AG04450 (cell line): ENCODE measurements at places on chromosomes 4 and X.

DNA sequence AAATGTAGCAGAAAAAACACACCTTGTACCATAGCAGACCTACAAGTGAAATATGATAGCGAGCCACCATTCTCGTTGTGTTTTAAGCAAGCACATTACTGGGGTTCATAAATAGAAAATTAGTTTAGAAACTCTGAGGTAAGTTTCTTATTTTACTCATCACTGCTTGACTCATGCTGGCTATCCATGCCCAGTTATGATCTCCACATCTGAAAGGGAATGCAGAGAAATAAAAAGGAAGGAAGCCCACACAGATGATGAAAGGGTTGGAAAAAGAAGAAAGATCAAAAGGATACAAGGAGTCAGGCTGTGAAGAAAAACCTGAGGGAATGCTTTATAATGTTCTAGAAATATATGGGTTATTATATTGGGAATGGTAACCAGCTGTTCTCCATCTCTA lies 54.5 kb downstream of the CAMK2D start:
- no peak for DNase-seq

GRCh38 chr4:185689407-185689806 lies 122.6 kb downstream of the SORBS2 start:
- DNase-seq, result no peak

- DNase-seq, result no peak
Measured at GRCh38 chr4:80839281-80839680, 191.2 kb upstream of the BMP3 start.

GRCh38 chr4:89434364-89434988 lies 126.9 kb upstream of the GPRIN3 start:
- no peak for DNase-seq

DNA sequence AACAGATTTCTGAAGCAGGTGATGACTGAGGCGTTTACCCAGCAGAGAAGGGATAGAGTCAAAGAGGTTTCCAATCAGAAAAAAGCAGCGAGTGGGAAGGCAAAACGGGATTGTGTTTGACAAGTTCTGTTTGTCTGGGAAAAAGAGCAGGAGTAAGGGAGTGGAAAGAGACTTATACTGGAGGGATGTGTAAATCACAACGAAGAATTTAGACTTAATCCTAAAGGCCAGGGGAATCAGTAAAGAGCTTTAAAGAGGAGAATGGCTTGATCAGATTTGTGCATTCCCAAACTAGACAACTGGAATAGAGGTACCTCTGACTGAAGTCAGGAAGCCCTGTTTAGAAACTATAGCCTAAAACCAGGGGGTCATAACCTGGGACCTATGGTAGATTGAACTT lies 31.5 kb upstream of the LRBA start:
- DNase-seq, result no peak

GRCh38 chrX:26032111-26032912 lies 105.8 kb upstream of the MAGEB18 start:
- no peak for DNase-seq

- DNase-seq, result no peak
Measured at GRCh38 chr4:77493829-77494551, 111.6 kb upstream of the CXCL13 start.

DNA sequence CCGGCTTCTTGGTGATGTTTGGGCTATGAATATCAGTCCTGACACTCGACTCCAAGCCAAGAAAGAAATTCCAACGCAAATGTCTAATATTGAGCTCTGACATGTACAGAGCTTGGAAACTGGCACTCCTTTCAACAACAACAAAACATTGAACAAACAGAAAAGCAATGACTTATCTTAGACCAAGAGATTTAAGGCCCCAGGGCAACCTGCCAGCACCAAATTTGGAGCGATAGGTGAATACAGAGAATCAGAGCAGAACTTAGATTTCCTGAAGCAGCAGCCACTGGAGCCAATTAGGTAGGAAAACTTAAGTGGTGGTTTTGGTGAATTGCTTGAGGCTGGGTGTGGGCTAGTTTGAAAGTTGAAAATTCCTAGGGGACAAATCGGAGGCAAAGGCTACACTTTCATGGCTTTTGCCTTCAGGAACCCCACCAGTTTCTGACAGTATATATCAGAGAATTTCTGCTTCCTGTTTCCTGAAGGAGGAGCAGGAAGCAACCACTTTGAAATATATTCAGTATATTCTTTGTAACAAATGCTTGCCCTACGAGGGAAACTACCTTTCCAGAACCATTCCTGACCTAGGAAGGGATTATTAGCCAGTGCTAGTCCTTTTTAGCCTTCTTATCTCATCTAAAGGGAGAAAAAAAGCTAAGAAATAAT lies 10.1 kb upstream of the FMR1 start:
- no peak for DNase-seq

DNA sequence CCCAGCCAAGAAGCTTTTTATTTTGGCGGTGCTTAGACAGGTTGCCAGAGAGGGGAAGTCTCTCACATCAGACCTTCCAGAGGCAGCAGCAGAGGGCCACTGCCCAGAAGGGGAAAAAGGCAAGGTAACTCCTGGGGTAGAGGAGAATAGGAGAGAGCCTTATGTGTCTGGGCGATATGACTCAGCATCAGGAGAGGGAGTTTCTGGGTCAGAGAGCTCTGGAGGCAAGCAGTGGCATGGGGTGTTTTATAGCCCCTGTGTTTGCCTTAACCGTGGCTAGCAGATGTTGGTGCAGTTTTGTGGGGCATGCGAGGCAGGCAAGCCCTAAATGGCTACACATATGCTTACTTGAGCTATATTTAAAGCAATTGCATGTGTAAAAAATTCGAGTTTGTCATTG lies 8.3 kb upstream of the ZXDB start:
- DNase-seq, result no peak

DNA sequence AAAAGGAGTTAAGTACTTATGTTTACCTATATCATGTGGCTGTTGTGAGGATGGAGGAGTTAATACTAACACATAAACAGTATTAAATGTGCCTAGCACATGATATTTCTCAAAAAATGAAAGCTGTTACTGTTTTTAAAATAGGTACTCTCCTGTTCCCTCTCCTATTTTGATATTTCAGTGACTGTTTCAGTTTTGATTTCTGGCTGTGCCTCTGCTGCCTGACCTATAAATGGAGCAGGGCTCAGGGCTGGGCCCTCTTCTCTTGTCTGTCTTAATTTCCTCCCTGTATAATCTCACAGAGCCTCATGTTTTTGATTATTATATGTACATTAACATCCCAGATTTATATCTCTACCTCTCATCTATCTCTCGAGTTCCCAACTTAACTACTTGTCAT lies 93.3 kb downstream of the UGT8 start:
- DNase-seq, result no peak

GRCh38 chr4:105666693-105667092 lies 41.8 kb downstream of the INTS12 start:
- DNase-seq, result no peak

- DNase-seq, result no peak
Measured at GRCh38 chr4:1099270-1099669, 14.1 kb downstream of the RNF212 start.

DNA sequence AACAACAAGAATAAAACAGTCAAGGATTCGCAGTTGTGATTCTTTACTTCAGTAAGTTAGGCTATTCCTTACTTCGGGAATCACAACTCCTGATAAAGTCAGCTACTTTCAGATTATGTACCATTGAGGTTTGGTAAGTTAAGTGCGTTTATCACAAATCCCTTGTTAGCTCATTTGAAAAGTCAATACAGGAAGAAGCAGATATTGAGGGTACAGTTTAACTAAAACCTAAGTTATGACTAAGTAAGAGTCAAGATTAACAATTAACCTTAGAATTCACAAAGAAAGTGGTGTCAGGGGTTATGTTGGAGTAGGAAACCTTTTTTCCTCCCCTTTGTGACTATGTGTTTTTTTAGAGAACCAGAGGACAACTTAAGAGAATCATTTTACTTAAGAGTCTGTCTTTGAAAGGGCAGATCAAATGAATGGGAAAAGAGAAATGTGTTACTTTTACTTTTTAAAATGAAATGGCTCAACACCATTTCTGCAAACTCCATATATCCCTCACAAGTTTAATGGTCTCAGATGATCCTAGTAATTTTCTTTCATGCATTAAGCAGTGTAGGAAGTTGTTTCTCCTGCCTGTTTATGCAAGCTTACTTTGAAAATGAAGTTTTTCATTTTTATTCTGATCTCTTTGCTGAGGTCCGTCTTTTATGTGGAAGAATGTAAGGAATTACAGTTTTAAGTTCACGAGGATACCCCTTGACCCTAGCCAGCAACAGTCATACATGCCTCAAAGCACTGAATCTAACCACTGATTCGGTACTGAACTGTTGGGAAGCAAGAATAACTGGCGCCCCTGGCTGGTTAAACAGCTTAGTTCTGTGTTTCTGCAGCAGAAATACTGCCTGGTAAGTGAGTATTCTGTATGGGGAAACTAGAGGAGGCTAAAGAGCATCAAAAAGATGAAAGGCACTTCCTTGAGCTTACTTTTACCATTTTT lies 211.7 kb downstream of the SLC4A4 start:
- DNase-seq, result peak; percentile 37

DNA sequence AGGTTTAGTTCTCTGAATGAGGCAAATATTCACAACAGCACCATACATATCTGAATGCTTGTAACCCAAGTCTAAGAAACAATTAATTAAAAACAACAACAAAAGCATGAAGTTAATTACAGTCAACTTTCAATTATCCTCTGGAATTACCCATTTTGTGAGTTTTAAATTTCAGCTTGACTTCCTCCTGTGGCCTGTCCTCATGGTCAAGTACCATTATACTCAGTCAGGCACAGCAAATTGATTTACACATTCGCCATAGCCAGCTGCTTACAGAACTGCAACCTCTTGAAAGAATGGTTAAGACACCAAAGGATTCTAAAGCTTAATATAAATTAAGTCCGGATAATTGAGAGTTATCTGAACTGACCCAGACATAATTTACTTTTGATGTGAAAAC lies 306.5 kb downstream of the CAMK2D start:
- no peak for DNase-seq

DNA sequence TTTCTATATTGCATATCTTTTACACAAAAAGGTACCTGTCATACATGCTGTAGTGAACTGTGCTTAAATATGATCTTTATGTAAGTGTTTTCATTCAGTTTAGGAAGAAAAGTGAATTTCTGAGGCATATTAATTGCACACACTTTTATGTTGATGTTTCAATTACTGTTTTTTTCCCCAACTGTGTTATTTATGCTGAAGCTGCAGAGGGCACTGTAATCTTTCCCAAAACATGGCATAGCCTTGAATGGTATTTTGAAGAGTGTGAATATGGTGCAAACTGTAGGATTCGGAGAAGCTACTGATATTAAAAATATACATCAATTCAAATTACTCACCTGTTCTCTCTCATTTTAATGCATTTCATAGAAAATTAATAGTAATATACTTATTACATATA lies 6.0 kb upstream of the CENPE start:
- DNase-seq, result no peak

GRCh38 chr4:159029481-159029880 lies 73.4 kb upstream of the RAPGEF2 start:
- no peak for DNase-seq

DNA sequence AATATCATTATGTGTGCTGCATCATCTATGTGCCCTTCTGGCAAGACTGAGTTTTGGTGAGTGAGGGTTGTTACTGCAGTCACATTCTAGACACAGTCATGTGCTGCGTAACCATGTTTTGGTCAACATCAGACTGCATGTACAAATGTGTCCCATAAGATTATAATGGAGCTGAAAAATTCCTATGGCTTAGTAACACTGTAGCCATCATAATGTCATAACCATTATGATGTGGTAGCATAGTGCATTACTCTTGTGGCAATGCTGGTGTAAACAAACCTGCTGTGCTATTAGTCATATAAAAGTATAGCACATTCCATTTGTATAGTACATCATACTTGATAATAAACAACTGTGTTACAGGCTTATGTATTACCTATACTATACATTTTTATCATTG lies 198.1 kb upstream of the NUDT6 start:
- DNase-seq, result no peak

DNA sequence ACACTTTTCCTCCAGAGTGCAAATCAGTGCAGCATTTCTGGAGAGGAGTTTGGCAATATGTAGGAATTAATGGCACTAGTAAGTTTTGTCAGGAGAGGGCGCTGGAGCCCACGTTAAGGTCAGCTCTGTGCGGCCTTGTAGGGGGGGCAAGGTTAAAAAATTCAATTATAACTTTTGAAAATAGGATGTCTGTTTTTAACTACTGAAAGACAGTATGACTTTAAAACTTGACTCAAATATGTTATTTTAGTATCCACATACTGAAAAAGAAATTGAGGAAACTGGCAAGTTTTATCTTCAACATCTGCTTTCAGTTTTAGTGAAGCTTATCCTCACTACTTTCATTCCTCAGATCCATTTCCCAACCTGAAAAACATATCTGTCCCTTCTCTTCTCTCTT lies 30.9 kb upstream of the HSD17B13 start:
- peak; percentile 10 for DNase-seq

GRCh38 chr4:70728091-70728490 lies 6.3 kb downstream of the RUFY3 start:
- DNase-seq, result no peak

GRCh38 chr4:165222651-165222994 lies 15.3 kb downstream of the KLHL2 start:
- no peak for DNase-seq

- no peak for DNase-seq
Measured at GRCh38 chr4:142404191-142404611, 441.9 kb downstream of the INPP4B start.

- no peak for DNase-seq
Measured at GRCh38 chr4:94678896-94679295, 78.9 kb upstream of the BMPR1B start.

- no peak for DNase-seq
Measured at GRCh38 chr4:177473991-177474390, 31.8 kb upstream of the AGA start.

- DNase-seq, result no peak
Measured at GRCh38 chrX:1661922-1662221, 47.0 kb downstream of the ASMT start.

GRCh38 chrX:135114392-135114791 lies 5.9 kb downstream of the ETDB start:
- DNase-seq, result no peak

- DNase-seq, result no peak
Measured at GRCh38 chrX:10926404-10926803, 184.7 kb upstream of the HCCS start.

DNA sequence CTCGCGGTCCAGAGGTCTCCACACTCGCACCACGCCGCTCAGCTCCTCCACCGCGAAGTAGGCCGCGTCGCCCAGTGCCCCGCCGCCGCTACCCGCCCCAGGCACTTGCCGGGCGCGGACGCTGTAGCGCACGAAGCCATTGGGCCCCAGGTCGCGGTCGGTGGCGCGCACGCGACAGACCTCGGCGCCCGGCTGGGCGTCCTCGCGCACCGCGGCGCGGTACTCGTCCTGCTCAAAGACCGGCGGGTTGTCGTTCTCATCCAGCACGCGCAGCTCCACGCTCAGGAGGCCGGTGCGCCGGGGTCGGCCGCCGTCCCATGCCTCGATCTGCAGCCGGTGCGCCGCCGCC lies 1.4 kb downstream of the DCHS2 start:
- no peak for DNase-seq
